ENCODE measurements at places on chromosomes 5 and 9.

GRCh38 chr9:1461812-1462211 lies 411.7 kb downstream of the DMRT2 start:
- DNase-seq, result no peak

DNA sequence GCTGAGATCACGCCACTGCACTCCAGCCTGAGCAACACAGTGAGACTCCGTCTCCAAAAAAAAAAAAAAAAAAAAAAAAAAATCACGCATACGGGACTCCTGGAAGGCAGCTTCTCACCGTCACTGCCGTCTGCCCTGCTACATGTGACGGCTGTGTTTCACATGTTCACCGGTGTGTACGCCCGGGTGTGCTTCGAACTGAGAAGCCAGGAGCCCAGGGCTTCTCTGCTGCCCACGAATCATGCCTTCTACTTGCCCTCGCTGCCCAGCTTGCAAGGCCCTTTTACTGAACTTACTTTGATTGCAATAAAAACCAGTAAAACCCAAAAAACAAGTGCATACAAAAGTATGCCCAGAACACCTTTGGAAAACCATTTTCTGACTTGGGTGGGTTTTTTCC lies 5.8 kb upstream of the NKD2 start:
- DNase-seq, result no peak

DNA sequence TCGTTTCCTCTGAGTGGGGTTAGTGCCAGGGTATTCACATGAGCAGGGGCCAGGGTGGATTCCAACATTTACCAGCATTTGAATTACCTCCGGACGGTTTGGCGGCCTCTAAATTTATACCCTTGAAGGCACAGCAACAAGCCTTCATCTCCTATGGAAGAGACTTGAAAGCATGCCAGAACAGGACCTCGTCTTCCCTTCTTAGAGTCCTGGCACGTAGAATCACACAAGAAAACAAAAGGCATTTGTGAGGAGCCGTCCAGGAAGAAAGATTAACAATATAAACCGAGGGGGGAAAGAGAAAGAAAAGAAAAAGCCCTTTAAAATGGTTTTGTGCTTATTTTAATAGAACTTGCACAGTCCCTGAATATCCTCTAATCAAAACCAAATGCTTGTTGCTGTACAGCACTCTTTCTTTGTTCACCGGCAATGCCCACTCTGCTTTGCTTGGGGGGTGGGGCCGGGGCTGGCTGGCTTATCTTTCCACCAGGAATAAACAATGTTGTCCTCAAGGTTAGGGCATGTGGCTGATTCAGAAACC lies 575.8 kb upstream of the ZNF462 start:
- DNase-seq, result peak; percentile 19

DNA sequence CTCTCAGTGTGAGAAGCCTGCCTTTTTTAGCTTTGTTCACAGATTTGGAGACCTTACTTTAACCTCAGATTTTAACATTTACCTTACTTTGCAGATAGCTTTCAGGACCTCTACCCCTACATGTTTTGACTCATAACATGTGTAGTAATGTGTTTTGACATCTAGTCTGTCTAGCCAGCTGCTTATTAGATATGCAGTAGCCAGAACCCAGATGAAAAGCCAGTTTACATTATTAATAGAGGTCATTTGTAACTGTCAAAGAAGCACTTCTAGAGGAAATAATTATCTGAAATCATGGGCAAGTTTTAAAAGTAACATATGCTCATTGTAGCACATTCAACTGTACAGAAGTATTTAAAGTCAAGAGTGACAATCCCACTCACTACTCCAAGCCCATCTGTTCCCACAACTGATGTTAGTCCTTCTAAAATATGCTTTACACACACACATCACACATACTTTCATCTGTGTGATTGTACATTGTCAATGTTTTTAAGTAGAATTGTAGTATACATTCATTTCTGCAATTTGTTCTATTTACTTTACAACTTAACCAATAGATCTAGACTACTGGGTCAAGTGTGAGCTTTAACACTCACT lies 71.8 kb upstream of the NIPAL4 start:
- peak; percentile 40 for DNase-seq

DNA sequence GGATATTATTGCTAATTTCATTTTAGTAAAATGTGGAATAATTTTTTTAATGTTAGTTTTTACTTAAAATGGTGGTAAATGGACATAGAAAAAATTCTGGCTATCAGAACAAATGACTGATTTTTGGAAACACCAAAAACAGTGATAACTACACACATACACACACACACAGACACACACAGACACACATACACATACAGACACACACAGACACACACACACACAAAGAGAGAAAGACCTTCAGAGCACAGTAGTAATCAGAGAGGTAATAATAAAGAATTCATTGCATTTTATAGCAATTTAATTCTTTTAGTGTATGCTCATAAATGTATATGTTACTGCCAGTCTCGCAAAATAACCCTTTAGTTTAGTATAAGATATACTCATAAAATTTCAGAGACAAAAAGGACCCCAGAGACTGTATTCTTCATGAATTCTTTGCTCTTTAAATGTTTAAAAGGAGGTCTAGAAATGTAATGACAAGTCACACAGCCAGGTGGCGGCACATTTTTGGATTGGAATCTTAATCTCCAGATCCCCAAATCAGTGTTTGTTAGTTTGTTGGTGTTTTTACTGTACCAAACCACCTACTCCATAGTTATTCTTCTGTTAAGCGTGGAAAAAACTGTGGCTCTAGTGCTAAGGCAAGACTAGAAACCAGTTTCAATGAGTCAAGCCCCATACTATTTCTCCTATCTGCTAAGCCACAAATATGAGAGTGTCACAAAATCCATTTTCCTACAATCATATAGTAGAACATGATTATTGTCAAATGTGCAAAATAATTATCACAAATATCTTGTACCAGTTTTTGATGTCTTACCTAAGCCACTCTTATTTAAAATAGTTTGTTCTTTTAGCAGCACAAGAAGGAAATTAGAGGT lies 109.9 kb downstream of the EDIL3 start:
- peak; percentile 45 for DNase-seq

- no peak for DNase-seq
These were observed 22.5 kb upstream of the MAST4 start for GRCh38 chr5:66573733-66574132.

DNA sequence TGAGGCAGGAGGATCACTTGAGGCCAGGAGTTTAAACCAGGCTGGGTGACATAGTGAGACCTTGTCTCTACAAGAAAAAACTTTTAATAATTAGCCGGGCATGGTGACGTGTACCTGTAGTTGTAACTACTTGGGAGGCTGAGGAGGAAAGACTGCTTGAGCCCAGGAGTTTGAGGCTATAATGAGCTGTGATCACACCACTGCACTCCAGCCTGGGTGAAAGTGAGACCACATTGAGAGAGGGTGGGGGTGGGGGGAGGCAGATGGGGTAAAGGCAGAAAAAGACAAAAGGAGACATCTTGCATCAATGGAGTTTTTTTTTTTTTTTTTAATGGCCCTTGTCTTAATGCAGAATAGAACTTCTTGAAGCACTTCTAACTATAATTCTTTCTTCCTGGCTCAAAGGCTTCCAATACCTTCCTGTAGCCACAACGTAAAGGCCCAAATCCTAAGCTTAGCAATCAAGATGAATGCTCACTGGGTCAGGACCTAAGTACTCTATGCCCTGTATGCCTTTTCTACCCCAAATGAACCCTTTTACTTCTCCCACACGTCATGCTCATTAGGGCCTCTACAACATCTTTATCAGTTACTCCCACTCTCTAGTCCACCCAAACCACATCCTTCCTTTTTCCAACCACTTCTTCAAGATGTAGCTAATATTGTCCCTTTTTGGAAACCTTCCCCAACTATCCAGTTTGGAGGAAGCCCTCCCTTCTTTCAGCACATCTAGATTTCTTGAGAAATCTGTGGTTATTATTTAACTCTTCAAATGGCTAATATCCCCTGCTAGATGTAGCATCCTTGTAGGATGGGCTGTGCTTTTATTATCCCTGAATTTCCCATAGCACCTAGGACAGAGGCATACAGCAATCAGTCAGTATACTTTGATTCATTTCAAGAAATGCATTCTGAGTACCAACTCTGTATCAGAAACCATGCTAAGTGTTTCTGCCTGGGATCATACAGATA lies 40.8 kb downstream of the CSF2 start:
- no peak for DNase-seq

DNA sequence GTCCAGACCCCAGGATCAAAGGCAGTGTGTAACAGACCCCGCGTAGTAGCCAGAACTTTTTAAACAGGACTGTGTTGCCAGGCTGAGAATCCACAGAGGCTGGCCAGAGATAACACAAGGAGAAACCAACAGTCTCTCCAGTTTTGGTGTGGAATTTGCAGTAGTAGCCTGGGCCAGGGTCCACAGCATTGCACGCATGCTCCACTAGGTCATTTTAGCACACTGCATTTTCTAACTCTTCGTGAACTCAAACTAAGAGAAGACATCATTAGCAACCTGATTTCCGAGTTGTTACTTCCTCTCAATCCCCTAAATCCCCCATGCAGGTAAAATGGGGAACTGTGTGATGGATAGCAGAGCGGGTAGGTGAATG lies 119.6 kb downstream of the BOD1 start:
- no peak for DNase-seq

DNA sequence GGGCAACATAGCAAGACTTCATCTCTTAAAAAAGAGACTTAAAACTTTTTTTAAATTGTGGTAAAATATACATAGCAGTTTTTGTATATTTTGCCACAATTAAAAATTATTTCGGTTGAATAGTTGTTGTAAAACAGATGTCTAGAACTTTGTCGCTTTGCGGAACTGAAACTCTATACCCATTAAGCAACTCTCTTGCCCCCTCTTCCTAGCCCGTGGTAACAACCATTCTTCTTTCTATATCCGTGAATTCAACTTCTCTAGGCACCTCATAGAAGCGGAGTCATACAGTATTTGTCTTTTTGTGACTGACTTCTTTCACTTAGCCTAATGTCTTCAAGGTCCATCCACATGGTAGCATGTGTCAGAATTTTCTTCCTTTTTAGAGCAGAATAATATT lies 43.3 kb downstream of the SPARC start:
- DNase-seq, result no peak

DNA sequence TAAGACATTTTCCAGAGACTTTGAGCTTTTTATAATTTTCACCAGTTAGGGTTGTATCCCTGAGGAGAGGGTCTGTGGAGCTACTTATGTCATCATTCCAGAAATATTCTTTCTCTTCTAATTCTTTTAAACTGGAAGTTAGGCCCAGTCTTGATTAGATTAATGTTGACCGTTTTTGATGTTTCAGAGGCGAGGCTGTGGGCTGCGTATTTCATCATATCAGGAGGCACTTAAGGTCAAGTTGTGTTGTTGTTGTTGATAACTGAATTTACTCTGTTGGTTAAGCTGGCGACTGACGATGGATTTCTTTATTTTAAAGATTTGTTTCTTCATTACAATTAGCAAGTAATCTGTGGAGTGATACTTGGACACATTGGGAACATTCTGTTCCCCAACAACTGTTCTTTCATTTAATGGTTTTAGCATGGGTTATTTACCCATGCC lies 20.1 kb downstream of the IPO11 start:
- DNase-seq, result no peak

DNA sequence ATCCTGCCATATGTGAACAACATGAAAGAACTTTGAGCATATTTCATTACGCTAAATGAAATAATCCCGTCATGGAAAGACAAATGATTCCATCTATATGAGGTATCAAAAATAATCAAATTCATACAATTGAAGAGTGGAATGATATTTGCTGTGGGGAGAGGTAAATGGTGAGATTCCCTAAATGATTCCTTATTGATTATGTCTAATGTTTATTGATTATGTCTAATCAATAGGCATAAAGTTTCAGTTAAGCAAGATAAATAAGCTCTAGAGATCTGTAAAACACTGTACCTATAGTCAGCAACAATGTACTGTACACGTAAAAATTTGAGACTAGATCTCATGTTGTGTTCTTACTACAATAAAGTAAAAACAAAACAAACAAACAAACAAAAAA lies 85.4 kb upstream of the MEGF10 start:
- no peak for DNase-seq

DNA sequence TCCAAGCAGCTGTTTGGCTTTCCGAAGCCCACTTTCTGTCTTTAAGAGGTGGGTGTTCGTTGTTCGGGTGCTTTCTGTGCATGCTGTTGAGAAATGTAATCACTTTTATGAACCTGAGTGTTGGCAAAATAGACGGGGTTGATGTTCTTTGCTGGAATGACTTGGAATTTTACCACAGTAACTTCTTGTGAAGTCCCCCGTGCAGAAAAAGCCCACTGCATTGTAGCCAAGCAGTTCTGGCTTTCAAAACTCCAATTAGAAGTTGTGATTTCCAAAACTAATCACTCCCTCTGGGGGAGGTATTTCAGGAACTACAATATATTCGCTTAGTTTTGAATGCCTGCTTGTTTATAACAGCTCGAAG lies 111.1 kb downstream of the PAM start:
- DNase-seq, result no peak

DNA sequence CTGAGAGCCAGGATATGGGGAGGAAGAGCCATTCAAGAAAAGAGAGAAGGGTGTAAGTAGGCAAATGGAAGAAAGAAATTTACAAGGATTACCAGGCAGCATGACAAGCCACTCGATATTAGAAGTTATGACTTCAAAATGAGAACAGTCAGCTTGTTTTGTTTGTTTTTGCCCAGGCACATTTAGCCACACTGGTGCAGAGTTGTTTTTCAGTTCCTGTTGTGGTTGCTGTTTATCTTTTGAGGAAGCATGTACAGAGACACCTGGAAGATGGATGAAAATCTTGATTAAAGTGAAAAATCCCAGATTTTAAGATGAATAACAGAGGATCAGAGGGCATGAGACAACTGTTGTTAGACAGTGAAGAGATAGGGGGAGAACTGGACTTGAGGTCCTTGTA lies 199.1 kb downstream of the MTRR start:
- no peak for DNase-seq

GRCh38 chr9:34546834-34547827 lies 24.3 kb upstream of the ENHO start:
- peak; percentile 74 for DNase-seq

All from fibroblast of skin of scalp (primary cell).